ENCODE measurements at places on chromosomes 11 and 22. TPM values are rescaled to one million over a fixed set of nuclear protein-coding genes. Genes with fewer than 3 reads are reported as not detected.

GRCh38 chr11:17244046-17244445 is 32.5 kb upstream of the NUCB2 start:
- DNase-seq = no peak
- H3K4me3 ChIP-seq = no peak overlapping the region

Gene TSPAN18
- 38.1 TPM for total RNA-seq

Gene SCN4B
- total RNA-seq = 3.5 TPM

Gene MRPL48
- total RNA-seq = 27.5 TPM

Gene CASP1
- 38.6 TPM for total RNA-seq

DNA sequence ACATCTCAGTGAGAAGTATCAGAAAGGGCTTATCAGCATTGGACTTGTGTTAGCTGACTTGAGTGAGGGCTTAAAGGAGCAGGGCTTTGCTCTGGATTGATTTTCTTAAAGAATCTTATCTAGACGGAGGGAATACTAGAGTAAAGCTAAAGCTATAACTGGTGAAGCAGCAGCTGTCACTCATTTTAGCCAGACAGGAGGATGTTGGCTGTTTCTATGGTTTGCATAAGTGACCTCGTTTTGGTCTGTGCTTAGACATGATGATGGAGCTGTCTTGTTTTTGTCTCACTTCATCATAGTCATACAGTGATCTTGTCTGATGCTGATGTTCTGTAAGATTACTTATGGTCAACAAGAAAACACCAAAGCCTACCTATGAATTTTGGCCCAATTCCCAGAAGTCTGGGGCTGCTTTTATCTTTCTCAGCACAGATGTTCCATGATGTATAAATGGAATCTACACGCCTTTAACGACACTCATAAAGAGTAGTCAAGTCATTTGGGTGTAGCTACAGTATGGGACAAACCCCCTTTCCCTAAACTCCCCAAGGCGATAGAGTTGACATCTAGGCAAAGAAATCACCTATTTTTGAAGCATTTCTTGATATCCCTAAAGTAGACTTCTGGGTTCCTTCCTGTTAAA is 77.5 kb upstream of the UCP3 start:
- H3K27ac ChIP-seq = no peak overlapping the region
- H3K4me1 ChIP-seq = no peaks in the 10 kb centered on the region
- DNase-seq = no peak
- H3K27me3 ChIP-seq = no peaks in the 10 kb centered on the region
- H3K36me3 ChIP-seq = no peaks in the 10 kb centered on the region
- H3K4me3 ChIP-seq = no peak overlapping the region

GRCh38 chr22:23045461-23045860 is 24.9 kb upstream of the GNAZ start:
- H3K27ac ChIP-seq = no peak overlapping the region
- no peak for DNase-seq
- H3K4me3 ChIP-seq = no peak overlapping the region
- no peaks in the 10 kb centered on the region for H3K4me1 ChIP-seq

- peak overlapping the region; percentile 91 for H3K4me3 ChIP-seq
- H3K36me3 ChIP-seq = no peaks in the 10 kb centered on the region
- peak overlapping the region; percentile 97 for H3K27ac ChIP-seq
- DNase-seq = peak; percentile 78
- no peaks in the 10 kb centered on the region for H3K27me3 ChIP-seq
- H3K4me1 ChIP-seq = peaks cover 28% of the 10 kb centered on the region
These were observed 505 bp downstream of the NUDT22 start for GRCh38 chr11:64226507-64227051.

GRCh38 chr11:1873048-1873812 is 18.5 kb downstream of the PRR33 start:
- H3K4me1 ChIP-seq = no peaks in the 10 kb centered on the region
- no peak overlapping the region for H3K27ac ChIP-seq
- no peaks in the 10 kb centered on the region for H3K36me3 ChIP-seq
- H3K27me3 ChIP-seq = no peaks in the 10 kb centered on the region
- peak; percentile 90 for DNase-seq
- H3K4me3 ChIP-seq = no peak overlapping the region

GRCh38 chr22:28012832-28013460 is 93.9 kb upstream of the PITPNB start:
- no peaks in the 10 kb centered on the region for H3K4me1 ChIP-seq
- no peak overlapping the region for H3K27ac ChIP-seq
- peaks cover 10% of the 10 kb centered on the region for H3K36me3 ChIP-seq
- DNase-seq = no peak
- no peak overlapping the region for H3K4me3 ChIP-seq

- no peaks in the 10 kb centered on the region for H3K27me3 ChIP-seq
- DNase-seq = no peak
- no peak overlapping the region for H3K4me3 ChIP-seq
- no peak overlapping the region for H3K27ac ChIP-seq
- no peaks in the 10 kb centered on the region for H3K4me1 ChIP-seq
These were observed 50.7 kb downstream of the RRAS2 start for GRCh38 chr11:14308114-14308896.

GRCh38 chr11:44987506-44987905 is 36.8 kb upstream of the TP53I11 start:
- H3K27ac ChIP-seq = no peak overlapping the region
- H3K27me3 ChIP-seq = no peaks in the 10 kb centered on the region
- H3K36me3 ChIP-seq = no peaks in the 10 kb centered on the region
- H3K4me3 ChIP-seq = no peak overlapping the region
- no peaks in the 10 kb centered on the region for H3K4me1 ChIP-seq

- H3K4me1 ChIP-seq = peaks cover 7% of the 10 kb centered on the region
- H3K4me3 ChIP-seq = no peak overlapping the region
- no peaks in the 10 kb centered on the region for H3K27me3 ChIP-seq
- H3K27ac ChIP-seq = no peak overlapping the region
These were observed 71.1 kb downstream of the RPUSD4 start for GRCh38 chr11:126140201-126140925.

- H3K4me3 ChIP-seq = no peak overlapping the region
- H3K27me3 ChIP-seq = no peaks in the 10 kb centered on the region
- H3K36me3 ChIP-seq = no peaks in the 10 kb centered on the region
- no peak overlapping the region for H3K27ac ChIP-seq
These were observed 52.2 kb downstream of the PRDM10 start for GRCh38 chr11:129950101-129951091.

Gene RELT
- 8.7 TPM for total RNA-seq

DNA sequence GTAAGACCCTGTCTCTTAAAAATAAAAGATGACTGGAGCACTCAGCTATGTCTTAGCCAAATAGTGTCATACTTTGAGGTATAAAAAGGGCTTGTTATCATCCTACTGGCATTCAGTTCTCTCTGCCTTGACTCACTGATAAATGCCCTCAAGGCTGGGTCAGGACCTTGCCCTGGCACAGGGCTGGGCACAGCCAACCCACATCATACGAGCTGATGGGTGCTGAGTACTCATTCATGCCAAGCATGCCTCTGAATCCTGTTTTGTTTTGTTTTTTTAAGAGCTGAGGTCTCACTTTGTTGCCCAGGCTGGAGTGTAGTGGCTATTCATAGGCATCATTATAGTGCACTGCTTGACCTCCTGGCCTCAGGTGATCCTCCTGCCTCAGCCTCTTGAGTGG is 1.9 kb downstream of the SMTNL1 start:
- H3K36me3 ChIP-seq = no peaks in the 10 kb centered on the region
- DNase-seq = no peak
- no peak overlapping the region for H3K4me3 ChIP-seq

GRCh38 chr11:117005758-117006157 is 92.5 kb downstream of the SIK3 start:
- DNase-seq = no peak
- no peak overlapping the region for H3K27ac ChIP-seq
- H3K36me3 ChIP-seq = no peaks in the 10 kb centered on the region
- H3K4me3 ChIP-seq = no peak overlapping the region

DNA sequence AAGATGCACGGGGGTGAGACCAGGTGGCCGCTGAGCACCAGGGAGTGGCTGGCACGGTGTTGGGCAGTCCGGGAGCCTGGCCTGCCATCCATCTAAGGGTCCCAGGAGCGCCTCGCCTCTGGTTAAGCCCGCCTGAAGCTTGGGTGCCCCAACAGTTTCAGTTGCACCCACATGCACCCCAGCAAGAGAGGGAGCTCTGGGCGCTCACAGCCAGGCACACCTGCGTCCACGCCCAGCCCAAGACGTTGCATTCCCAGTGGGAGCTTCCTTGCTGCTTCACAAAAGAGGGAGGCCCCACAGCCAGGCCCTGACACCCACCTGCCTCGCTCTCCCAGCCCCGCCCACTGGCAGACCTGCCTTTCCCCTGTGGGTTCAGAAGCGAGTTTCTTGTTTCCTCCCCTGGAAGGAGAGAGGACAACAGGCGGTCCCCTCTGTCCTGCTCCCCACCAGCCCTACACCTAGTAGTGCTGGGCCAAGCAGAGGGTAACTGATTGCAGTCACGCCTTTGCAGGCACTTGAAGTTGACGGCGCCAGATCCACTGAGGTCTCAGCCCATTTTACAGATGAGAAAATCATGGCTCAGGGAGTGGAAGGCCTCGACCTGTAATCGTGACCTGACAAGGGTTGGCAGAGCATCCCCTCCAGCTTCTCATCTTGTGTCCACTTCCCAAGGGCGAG is 35.4 kb downstream of the OSBPL5 start:
- no peak overlapping the region for H3K4me3 ChIP-seq
- H3K27me3 ChIP-seq = no peaks in the 10 kb centered on the region
